B cell (primary cell): ENCODE measurements at places on chromosomes 12 and 14. TPM values are rescaled to one million over a fixed set of nuclear protein-coding genes. Genes with fewer than 3 reads are reported as not detected.

DNA sequence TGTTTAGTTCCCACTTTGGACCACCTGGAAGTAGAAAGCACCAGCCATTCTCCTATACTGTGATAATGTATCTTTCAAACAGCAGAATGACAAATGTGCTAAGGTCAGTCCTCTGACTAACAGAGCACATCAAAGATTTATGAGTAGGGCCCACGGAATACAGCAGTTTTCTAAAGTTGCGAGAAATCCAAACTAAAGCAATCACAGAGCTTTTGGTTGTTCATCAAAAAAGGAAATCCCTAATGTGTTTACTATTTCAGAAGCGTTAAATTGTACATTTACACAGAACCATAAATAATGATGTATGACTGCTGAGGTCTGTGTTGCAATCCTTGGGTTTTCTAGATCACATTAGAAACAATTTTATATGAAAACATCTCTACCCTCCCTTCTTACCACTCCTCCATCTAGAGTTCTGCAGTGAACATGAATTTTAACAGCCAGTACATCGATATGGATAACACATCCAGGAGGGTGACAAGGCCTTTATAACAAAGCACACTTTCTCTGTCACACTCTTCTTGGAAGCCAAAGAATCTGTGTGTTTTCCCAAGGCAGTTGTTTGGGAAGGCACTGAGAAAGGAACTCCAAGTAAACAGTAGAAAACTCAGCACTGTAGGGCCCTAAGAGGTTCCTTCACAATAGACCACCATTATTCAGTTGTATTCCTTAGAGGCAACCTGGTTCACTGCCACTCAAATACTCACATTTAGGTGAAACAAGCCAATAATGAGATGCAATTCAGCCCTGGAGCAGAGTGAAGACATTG is 7.3 kb downstream of the KITLG start:
- DNase-seq = no peak
- H3K36me3 ChIP-seq = no peaks in the 10 kb centered on the region
- H3K4me3 ChIP-seq = no peak overlapping the region

DNA sequence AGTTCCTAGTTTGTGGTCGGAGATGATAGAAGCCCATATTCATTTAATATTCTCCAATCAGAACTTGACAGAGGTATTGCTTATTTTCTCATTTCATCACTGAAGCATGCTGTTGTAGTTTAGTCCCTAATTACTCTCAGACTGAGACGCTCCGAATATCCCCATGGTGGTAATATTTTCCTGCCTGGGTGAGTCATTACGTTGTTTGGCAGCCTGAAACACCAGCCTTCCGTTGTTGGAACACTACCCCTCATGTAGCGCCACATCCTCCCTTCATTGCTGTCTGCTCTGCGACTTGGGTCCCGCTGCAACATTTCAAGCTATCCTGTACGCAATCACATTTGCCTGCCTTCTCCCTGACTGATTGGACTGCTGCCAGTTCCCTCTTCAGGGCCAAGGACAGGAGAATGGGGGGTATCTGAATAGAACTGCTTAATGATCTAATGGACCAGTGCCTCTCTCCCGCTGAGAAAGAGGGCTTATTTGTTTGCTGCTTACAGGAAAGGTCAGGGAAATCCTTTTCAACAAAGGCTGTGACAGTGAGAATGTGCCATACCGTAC is 369.1 kb downstream of the NPAS3 start:
- H3K27ac ChIP-seq = no peak overlapping the region
- H3K27me3 ChIP-seq = no peaks in the 10 kb centered on the region
- DNase-seq = no peak
- no peaks in the 10 kb centered on the region for H3K36me3 ChIP-seq
- H3K4me1 ChIP-seq = no peaks in the 10 kb centered on the region

Gene IGF1
- 0.10 and 0.21 TPM in 2 replicates for polyA plus RNA-seq

- no peak for DNase-seq
- H3K27me3 ChIP-seq = no peaks in the 10 kb centered on the region
- H3K4me3 ChIP-seq = no peak overlapping the region
- H3K36me3 ChIP-seq = no peaks in the 10 kb centered on the region
- H3K27ac ChIP-seq = no peak overlapping the region
These were observed 12.1 kb downstream of the SPX start for GRCh38 chr12:21538061-21538653.

DNA sequence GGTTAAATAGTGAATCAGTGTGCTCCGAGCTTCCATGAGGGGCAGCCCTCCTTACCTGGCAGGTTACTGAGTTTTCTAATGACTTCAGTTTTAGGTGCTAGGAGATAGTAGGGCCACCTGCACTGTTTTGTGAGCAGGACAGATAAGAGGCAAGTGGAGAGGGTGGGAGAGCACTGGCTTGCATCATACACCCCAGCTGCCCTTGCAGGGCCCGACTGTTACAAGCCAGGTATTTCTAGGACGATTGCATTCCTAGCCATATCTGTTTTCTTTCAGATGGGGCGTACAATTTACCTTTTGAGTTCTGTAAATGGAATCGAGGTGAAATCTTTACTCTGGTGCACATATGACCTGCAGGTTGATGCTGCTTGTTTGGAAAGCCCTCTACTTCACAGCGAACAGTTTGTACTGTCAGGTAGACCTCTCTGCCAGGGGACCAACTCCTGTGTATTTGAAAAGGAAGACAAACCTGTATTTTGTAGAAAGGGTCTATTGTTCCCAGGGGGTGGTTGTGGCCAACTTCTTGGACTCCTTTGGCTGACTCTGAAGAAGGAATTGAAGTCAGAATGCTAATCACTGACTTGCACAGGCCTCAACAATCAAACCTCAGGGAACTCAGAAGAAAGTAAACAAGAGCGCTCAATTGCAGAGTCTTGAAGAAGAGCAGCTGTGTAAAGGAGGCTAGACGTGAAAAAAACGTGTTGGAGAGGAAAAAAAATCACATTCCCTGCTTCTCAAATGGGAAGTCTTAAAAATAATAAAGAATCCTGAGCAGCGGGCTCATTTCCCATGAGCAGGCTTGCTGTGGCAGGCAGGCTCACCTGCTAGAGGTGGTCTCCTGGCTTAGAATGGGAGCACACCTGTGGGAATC is 57.3 kb downstream of the ETV6 start:
- no peaks in the 10 kb centered on the region for H3K4me1 ChIP-seq
- no peaks in the 10 kb centered on the region for H3K36me3 ChIP-seq
- no peak overlapping the region for H3K27ac ChIP-seq
- no peak overlapping the region for H3K4me3 ChIP-seq
- no peaks in the 10 kb centered on the region for H3K27me3 ChIP-seq
